ENCODE measurements at places on chromosomes 5 and 9.
A peak's percentile ranks its signal among the peaks of the same experiment; 100 is the strongest.

DNA sequence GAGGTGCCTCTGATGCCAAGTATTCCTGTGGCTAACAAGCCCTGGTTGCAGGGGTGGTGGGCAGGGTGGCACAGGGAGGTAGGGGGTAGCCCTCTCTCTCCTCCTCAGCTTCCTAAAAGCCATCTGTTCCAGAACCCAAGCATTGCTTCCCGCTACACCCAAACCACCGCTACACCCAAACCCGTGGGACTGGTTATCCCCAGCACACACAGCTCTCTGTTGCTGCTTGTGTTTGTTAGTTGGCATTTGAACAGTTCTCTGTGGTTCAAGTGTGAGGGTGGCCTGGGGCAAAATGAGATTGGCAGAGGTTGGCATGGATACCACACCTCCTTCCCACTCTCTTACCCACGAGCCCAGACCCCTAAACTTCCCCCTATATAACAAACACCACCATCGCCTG is 40.4 kb downstream of the SPARC start:
- DNase-seq, result no peak

DNA sequence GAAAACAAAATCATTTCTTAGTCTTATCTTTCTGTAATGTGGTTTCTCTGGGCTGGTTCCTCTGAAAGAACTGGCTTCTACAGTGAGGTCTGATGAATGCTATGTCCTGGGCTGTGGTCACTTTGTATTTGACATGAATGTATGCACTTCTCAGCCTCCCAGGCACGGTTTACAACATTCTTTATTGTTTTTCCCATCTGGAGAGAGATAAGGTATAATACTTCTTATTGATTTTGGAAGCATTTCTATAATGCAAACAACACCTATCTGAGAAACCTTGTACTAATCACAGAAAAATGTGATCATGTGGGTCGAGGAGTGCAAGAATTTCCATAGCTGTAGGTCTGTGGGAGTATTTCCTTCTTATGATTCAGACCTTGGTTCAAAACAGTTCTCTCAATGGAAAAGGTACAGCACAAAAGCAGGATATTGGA is 46.9 kb downstream of the ACTBL2 start:
- DNase-seq, result no peak

DNA sequence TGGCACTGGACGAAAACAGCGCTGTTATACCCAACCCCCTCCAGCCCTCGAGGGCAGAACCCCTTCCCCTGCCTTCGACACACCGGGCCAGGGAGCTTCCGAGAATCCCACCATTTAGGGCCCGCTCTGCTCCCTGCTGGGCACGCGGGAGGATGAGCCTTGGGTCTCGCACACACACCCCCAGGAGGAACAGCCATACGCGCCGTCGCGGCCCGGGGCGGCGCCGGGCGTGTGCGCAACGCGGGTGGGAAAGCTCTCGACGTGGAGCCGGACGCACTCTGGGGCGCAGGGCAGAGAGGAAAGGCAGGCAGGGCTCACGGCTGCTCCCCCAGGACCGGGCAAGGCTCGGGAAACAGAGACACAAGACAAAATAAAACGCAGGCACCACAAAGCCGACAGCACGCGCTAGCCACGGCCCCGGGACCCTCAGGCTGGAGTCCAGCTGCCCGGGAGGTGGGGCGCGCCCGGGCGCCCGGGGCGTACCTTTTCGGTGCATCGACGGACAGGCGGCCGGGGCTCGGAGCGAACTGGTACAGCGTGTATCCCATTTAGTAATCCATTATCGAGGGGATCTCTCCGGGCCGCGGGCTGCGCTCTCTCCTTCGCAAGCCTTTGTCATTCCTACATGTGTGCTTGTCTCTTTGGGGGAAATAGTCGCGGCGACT is 789 bp downstream of the SEMA6A start:
- DNase-seq, result no peak

DNA sequence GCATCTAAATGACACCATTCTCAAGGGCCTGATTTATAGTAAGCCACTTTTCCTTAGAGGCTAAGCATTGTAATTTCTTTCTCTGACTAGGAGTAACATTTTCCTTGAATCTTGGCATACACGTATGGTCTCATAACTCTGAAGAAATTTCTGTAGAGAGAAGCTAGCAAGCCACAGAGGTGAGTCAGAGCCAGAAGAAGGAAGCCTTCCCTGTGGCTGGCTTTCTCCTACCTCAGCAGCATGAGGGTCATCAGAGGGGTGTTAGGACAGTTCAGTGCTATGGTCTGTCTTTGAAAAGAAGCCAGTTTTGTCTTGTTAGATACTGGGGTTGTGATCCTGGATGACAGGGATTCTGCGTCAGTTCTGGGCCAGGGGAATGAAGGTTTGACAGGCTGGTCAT is 3.2 kb downstream of the SNX30 start:
- no peak for DNase-seq

GRCh38 chr9:34227445-34227844 is 48.6 kb downstream of the UBAP1 start:
- no peak for DNase-seq

DNA sequence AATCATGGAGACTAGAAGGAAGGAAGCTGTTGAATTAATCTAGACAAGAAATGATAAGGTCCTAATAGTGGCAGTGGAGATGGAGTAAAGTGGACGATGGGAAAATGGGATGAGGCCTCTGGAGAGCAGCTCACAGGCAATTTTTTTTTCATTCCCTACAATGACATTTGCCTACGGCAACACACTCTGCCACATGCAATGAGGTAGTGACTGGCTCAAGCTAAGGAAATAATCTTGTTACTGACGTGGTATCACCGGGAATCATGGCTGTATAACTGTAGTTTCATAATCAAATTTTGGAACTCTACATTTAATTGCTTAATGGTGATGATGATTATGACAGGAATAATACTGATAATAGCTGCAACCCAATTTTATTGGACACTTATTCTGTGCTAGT is 12.1 kb upstream of the MOB3B start:
- no peak for DNase-seq

- peak; percentile 17 for DNase-seq
Measured at GRCh38 chr9:124257844-124258606, at the start of gene NEK6. TSS of gene NEK6 (plus strand) at chr9:124257949. CDS start at chr9:124301965, 44,016 bp downstream.

- no peak for DNase-seq
Measured at GRCh38 chr9:29439961-29440360, 1866.7 kb upstream of the C9orf72 start.

GRCh38 chr5:140565024-140565779 is 574 bp downstream of the SLC35A4 start:
- DNase-seq, result no peak

DNA sequence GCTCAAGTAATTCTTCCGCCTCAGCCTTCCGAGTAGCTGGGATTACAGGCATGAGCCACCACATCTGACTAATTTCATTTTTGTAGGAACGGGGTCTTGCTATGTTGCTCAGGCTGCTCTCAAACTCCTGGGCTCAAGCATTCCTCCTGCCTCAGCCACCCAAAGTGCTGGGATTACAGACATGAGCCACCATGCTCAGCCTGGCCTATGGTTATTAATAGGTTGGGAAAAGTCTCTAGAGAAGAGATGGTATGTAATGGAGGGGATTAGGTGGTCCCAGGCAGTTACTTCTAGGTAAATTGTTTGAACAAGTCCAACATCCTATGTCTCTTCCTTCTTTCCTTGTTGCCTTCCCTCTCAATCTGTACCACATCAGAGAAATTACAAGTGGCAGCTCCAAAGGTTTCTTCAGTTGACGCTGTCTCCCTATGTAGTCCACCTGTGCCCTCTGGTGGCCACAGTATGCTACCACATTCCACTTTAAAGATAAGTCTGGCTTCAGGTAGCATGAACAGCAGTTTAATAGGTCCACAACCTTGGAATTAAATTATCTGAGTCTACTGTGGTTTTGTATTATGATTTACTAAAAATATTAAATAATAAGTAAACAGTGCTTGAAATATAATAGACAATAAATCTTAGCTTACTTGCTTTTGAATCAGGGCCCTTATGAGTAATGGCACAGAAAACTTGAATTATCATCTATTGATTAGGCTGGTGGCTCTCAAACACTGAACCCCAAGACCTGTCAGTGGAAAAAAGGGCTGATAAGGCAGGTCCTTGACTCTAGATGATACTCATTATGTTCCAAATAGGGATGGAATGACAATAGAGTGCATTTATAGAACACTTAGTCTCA is 9.7 kb downstream of the TIGD6 start:
- peak; percentile 23 for DNase-seq

GRCh38 chr9:125850763-125851162 is 103.6 kb downstream of the PBX3 start:
- no peak for DNase-seq

DNA sequence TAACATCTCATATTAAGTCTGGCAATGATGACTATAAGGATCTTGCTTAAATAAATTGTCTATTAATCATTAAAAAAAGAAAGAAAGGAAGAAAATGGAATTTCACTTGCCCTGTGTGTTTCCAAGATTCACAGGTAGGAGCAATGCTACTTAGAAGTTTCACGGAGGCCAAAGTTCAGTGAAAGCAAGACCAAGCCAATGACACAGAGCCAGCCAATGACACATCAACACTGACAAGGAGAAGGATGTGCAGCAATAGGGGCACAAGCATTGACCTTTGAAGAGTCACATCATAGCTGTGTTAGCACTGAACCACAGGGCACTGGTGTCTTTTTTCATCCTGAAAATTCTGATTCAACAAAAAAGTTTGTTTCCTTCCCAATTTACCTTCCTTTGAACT is 364.3 kb downstream of the PDE4D start:
- DNase-seq, result no peak

DNA sequence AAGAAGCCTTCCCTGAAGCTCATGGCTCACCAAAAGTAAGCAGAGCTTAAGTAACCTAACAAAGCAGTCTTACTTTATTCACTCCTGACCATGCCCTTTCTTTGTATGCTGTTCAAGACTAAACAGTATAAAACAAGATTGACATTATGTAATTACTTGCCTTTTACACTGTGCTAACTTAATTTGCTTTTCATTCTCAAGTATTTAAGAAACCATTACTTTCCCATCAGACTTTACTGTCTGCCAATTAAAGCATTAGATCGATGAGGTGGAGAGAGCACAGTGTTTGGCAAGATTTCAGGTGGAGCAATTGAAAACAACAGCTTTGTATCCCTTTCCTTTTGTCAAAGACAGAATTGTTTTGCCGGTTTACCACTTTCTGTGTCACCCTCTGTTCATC is 98.2 kb downstream of the RORB start:
- no peak for DNase-seq

DNA sequence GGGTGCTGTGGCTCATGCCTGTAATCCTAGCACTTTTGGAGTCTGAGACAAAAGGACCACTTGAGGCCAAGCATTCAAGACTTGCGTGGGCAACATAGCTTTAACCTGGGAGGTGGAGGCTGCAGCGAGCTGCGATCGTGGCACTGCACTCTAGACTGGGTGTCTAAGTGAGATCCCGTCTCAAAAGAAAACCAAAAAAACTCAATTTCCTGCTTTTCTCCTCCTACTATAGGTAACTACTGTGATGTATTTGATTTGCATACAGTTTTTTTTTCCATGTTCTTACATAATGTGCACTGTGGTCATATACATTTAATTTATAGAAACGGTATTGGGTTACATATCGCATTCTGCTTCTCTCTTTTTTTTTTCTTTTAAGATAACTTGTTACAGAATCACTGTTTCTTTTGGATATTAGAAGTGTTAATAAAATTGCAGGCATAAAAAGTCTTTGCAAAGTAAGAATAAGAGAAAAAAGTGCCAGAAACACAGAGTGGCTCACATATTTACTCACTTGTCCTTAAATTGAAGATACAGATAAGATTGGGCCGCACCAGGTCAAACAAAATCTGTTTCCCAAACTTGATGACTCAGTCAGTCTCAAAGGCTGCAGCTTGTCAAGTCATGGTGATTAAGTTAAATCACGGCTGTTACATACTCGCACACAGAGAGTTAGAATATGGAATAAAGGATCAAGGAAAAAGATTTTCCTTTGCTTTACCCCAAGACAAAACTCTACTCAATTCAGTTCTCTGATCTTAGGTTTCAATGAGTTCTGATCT is 2.0 kb upstream of the PTGR1 start:
- no peak for DNase-seq

DNA sequence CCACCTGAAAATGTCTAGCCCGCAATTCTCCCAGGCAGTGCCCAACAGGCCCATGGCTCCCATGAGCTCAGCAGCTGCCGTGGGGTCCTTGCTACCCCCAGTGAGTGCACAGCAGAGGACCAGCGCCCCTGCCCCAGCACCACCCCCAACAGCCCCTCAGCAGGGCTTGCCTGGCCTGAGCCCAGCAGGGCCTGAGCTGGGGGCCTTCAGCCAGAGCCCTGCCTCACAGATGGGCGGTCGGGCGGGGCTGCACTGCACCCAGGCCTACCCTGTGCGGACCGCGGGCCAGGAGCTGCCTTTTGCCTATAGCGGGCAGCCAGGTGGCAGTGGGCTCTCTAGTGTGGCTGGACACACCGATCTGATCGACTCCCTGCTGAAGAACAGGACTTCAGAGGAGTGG is 19.3 kb upstream of the LTC4S start:
- DNase-seq, result no peak

DNA sequence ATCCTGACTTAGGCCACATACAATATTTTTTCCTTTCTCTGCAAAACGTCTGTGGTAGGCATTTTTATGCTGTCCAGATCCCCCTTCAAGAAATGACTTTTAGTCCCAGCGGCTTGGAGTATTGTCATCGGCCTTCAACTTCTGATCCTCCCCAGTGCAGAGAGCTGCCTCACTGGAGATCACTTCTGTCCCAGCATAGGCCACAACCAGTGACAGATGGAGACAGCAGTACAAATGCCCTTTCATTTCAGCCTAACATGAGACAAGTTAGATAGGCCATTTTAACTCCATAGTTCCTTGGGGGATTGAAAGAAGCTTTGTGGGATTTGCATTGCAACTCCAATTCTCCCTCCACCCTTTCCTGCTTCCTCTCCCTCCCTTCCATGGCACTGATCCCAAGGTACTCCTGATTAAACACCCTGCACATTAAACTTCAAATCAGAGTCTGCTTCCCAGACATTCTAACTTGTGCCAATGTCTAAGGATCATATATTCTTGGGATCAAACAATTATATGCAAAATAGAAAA is 3.2 kb upstream of the MAMDC2 start:
- no peak for DNase-seq

- no peak for DNase-seq
Measured at GRCh38 chr5:89187883-89188465, 305.0 kb upstream of the MEF2C start.

- DNase-seq, result no peak
Measured at GRCh38 chr5:172902497-172903472, 56.4 kb upstream of the RPL26L1 start.

GRCh38 chr9:14788846-14789245 is 66.3 kb upstream of the CER1 start:
- no peak for DNase-seq

GRCh38 chr5:14895301-14895700 is 23.7 kb upstream of the ANKH start:
- DNase-seq, result no peak

DNA sequence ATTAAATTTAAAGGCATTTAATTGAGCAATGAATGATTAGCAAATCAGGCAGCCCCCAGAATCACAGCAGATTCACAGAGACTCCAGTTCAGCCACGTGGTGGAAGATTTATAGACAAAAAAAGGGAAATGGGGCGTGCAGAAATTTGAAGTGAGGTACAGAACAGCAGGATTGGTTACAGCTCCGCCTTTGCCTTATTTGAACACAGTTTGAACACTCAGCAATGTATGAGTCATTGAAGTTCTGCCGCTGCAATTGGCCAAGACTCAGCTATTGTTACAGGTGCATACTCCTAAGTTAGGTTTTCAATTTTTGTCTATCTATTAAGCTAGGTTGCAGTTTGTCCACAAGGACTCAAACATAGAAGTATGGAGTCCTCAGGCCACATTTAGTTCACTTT is 157.7 kb upstream of the SLC12A2 start:
- no peak for DNase-seq
